ENCODE measurements at places on chromosomes 1 and 21.

GRCh38 chr1:53896635-53897229 is 2.7 kb downstream of the DIO1 start:
- peak; percentile 56 for DNase-seq

GRCh38 chr1:238465449-238465848 is 574.7 kb upstream of the ZP4 start:
- no peak for DNase-seq

DNA sequence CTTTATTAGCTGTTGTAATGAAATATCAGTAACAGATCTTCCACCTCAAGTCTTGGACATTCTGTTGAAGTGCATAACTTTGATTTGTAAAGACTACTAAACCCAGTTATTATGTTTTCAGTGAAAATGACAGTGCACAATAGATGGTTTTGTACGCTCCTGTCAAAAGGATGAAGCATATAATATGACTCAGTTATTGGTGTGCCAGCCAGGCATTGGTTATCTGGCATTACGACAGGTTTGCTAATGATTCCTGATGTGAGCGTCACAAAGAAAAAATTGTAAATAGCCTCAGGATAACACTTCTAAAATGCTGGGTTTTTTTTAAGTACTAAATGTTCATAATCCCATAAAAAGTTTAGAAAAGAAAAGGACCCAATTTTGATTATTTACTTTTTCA is 147.9 kb downstream of the MAGI3 start:
- DNase-seq = peak; percentile 84

- no peak for DNase-seq
Measured at GRCh38 chr1:97159342-97159741, 437.8 kb downstream of the PTBP2 start.

- no peak for DNase-seq
Measured at GRCh38 chr1:40663324-40664166, 1.9 kb downstream of the RIMS3 start.

DNA sequence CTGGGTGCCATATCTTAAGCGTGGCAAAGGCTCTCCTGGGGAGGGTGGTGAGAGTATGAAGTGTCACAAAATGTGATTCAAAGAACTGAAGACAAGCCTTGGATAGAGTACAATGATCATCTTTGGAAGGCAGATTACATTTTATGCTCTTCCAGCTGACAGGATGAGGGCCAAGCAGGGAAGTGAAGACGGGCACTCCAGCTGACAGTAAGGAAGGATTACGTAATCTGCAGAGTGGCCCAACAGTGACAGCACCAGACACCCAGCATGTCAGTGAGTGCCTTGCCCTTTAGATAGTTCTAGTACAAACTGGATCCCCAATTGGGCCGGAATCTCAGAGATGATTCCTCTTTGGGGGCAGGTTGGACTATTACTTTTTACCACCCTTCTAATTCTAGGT is 52.7 kb downstream of the UBE2T start:
- DNase-seq = no peak

GRCh38 chr1:31189696-31190674 is 49.7 kb downstream of the NKAIN1 start:
- DNase-seq = no peak

GRCh38 chr1:230824919-230825721 is 43.2 kb downstream of the C1orf198 start:
- peak; percentile 75 for DNase-seq

GRCh38 chr1:232018231-232019025 is 391.8 kb downstream of the DISC1 start:
- DNase-seq = no peak

DNA sequence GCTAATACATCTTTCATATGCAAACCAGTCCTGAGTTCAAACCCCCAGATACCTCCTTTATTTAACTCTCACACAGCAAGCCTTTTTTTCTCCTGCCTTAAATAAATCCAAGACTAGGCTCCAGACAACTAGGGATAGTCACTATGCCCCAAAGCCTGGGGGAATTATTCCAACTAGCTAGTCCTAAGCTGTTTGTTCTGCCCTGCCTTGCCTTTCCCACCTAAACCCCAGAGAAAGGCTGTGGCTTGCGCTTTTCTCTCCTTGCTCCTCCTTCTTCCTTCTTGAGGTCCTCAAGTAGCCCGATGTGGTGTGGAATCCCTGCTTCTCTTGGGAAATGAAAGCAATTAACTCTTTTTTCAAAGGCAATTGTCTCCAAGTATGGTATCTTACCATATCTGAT is 31.8 kb downstream of the C1orf87 start:
- no peak for DNase-seq

DNA sequence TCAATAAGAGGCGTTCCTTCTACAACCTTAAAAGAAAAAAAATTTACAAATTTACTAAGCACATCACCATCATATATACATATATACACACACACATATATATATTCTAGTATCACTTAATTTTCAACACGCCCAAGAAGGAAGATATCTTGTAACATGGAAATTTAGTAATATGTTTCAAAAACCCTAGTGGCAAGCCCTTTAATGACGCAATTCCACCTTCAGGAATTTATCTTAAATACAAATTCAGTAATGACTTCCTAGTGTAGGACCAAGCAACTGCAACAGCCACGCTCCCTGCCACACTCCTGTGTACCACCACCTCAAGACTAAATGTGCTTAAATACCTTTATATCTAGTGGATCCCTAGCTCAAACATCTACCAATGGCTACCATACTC is 12.5 kb downstream of the LBR start:
- DNase-seq = no peak

- DNase-seq = peak; percentile 18
Measured at GRCh38 chr1:41245659-41246058, 3.6 kb upstream of the SCMH1 start.

GRCh38 chr1:30537279-30537678 is 186.1 kb downstream of the MATN1 start:
- no peak for DNase-seq

GRCh38 chr1:183287191-183287675 is 101.2 kb downstream of the LAMC2 start:
- DNase-seq = no peak

DNA sequence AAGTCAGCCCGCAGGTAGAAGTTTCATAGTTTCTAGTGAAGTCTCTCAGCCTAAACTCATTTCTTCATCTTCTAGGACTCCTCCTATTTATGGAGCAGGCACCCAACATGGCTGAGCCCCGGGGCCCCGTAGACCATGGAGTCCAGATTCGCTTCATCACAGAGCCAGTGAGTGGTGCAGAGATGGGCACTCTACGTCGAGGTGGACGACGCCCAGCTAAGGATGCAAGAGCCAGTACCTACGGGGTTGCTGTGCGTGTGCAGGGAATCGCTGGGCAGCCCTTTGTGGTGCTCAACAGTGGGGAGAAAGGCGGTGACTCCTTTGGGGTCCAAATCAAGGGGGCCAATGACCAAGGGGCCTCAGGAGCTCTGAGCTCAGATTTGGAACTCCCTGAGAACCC is 7.2 kb downstream of the CGN start:
- DNase-seq = no peak

DNA sequence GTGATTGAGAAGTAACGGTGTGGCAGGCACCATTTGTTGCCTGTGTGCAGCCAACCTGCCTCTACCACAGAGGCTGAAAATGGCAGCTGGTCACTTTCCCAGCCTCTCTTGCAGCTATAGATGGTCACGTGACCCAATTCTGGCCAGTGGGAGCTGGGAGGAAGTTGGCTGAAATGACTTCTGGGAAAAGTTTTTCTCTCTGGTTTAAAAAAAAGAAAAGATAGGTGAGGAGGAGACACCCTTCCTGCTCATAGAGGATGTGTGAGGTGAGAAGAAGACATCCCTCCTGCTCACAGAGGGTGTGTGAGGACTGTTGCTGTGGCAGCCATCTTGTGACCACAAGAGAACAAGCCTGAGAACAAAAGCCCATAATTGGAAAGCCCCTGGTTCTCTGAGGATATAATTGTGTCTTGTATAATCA is 122.8 kb downstream of the SYF2 start:
- no peak for DNase-seq

DNA sequence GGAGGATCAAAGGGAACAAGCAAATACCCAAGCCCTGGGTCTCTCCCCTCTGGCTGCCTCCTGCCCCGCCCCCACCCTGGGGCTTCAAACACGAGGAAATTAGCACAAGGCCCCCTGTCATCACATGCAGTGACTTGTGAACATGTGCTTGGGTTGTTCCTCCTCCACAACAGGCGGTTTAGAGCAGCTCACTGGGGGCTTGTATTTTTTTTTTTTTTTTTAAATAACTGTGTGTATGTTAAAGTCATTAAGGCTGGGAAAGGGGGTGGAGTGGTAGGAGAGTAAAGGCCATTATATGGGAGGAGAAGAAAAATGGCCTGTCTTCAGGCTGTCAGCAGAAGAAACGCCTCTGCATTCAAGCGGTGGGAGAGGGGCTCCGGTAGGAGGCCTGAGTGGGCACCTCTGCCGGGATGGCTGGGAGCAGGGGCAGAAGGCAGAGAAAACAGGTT is 64.2 kb downstream of the PLXNA2 start:
- no peak for DNase-seq

- no peak for DNase-seq
Measured at GRCh38 chr1:232995189-232995588, 44.8 kb downstream of the NTPCR start.

- no peak for DNase-seq
Measured at GRCh38 chr1:235093013-235093695, 35.5 kb downstream of the TOMM20 start.

DNA sequence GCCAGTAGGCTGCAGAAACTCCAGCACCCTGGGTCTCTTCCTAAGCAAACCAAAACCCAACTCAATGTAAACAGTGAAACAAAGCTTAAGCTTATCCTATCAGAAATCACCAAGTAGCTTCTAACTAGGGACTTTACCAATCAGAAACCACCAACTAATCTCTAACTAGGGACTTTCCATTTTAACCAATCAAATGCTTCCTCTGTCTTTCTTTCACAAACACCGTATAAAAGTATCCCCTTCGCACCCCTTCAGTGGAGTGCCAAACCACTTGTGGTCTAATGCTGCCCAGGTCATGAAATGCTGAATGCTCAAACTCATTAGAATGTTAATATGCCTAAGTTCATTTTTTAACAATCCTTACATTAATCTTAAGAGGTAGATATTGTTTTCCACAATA is 250.5 kb upstream of the DUSP10 start:
- peak; percentile 44 for DNase-seq

DNA sequence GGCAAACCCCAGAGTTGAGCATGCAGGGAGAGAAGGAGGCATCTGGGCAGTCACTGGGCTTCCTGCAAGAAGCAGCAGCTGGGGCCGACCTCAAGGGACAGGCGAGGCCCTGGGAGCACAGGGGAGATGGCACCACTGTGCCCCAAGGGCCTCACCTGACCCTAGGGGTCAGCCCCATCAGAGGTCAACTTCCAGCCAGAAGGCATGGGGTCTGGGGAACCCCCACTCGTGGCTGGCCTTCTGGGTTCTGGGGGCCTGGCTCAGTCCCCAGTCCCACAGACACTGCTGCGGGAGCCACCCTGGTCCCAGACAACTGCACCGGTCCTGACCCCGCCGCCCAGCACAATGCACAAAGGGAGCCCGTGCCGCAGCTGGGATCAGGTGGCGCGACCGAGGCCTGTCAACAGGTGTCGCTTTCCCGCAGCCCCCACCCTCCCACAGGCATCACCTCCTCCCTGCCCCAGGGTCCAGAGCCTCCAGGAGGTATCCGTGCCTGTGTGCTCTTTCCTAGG is 6.2 kb downstream of the WNT9A start:
- no peak for DNase-seq

- DNase-seq = no peak
Measured at GRCh38 chr1:3993619-3994375, 93.7 kb upstream of the C1orf174 start.

DNA sequence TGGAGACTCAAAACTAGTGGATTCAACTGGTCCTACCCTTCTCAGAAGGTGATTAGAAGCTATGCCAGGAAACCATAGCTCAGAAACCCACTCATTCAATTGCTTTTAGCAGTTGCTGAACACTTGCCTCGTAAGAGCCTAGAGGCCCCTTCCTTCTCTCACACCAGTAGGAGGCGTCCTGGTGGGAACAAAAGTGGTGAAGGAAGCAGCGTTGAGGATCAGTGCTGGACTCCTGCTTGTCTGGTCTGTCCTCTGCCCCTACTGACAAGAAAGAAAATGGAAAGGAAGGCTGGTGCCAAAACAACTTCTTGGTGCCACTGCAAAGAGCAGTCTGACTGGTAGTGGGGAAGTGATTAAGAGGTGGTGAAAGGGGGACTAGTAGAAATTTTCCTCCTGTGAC is 269.7 kb downstream of the LMO4 start:
- DNase-seq = no peak

DNA sequence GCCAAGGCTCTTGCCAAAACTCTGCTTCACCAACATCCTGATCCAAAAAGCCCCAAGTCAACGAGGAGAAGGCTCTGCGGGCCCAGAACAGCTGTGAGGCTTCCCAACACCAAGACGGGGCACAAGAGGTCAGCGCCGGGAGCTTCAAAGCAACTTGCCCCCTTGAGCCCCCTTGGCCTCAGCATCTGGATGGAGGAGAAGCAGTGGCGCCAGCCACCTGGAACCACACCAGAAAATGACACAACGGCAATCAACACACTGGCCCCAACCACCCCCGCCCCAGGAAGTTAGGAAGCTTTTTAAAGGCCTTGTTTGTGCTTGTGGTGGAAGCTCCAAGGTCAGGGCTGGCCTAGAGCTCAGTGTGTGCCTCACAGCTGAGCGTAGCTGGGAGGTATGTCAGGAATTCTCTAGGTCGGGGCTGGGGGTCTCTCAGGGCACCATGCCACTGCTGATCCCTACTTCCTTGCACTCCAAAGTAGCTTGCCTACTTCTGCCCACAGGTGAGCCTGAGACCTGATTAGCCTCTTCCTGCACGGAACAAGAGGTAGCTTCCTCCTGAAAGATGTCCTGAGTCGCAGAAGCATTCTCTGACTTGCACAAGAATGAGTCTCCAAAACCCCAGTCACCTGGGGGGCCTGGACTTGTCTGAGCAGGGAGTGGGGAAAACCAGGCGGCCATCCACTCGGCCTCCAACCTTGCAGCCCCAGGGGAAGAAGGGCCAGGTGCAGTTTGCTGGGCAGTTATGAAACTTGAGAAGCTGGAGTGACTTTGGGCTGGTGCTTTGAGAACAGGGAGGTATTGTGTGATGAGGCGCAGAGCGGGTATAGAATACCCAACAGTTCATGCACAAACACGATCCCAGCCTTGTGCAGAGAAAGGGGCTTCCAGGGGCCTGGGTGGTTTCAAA is 9.7 kb upstream of the SRP9 start:
- DNase-seq = peak; percentile 94

All from mammary epithelial cell (primary cell).